ENCODE measurements at places on chromosomes 7 and 10. TPM values are rescaled to one million over a fixed set of nuclear protein-coding genes. Genes with fewer than 3 reads are reported as not detected.

ITPRID1 gene
- 0.28 TPM for total RNA-seq

VPS37D gene
- 0.32 TPM for total RNA-seq

CCDC3 gene
- total RNA-seq = 4.3 TPM

SEMA3D gene
- total RNA-seq = 0.16 TPM

HYAL4 gene
- total RNA-seq = not detected

FKBP6 gene
- not detected for total RNA-seq

CPA2 gene
- not detected for total RNA-seq

DRGX gene
- total RNA-seq = not detected

CPXM2 gene
- total RNA-seq = 3.3 TPM

LRMDA gene
- total RNA-seq = 1.8 TPM

CYP26C1 gene
- not detected for total RNA-seq

ADAMTS14 gene
- 0.64 TPM for total RNA-seq

OGDHL gene
- total RNA-seq = 0.52 TPM

EPO gene
- not detected for total RNA-seq
